ENCODE measurements at places on chromosomes 6 and 20.
A peak's percentile ranks its signal among the peaks of the same experiment; 100 is the strongest.

GRCh38 chr6:64146094-64146493 lies 510.5 kb downstream of the PHF3 start:
- no peak for DNase-seq

DNA sequence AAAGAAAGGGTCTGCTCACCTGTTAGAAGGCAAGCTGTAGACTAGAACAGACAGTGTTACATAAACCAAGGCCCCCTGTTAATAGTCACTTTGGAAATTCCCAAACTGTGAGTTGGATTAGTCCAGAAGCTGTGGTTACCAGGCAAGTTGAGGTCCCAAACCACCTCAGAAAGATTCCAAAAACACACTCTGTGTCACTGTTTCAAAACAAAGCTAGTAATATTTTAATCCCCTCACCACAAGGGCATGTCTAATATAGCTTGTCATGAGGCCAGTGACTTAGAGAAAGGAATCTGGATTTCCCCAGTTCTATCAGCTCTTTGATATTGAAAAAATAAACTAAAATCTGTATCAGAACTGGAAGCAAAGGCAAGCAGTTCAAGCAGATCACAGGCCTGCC lies 244.6 kb downstream of the HAO1 start:
- DNase-seq = no peak

- peak; percentile 5 for DNase-seq
Observed at GRCh38 chr20:50758469-50758868, 27.1 kb downstream of the PARD6B start.

DNA sequence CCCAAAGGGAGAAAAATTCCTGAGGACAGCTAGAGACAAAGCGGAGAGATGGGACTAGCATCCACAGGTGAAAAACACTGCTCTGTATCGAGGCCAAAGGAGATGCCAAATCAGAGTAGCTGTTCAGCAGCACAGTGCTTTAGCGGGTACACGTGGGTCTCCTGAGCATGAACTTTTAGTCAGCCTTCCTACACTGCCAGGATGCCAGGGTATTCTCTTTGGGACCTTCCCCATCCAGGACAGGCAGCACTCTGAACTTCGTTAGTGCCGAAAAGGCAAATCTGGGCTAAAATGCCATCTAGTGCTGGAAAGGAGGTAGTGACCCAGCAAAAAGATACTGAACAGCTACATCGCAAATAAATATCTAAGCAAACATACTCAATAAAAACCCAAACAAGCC lies 64.9 kb downstream of the C6orf58 start:
- no peak for DNase-seq

DNA sequence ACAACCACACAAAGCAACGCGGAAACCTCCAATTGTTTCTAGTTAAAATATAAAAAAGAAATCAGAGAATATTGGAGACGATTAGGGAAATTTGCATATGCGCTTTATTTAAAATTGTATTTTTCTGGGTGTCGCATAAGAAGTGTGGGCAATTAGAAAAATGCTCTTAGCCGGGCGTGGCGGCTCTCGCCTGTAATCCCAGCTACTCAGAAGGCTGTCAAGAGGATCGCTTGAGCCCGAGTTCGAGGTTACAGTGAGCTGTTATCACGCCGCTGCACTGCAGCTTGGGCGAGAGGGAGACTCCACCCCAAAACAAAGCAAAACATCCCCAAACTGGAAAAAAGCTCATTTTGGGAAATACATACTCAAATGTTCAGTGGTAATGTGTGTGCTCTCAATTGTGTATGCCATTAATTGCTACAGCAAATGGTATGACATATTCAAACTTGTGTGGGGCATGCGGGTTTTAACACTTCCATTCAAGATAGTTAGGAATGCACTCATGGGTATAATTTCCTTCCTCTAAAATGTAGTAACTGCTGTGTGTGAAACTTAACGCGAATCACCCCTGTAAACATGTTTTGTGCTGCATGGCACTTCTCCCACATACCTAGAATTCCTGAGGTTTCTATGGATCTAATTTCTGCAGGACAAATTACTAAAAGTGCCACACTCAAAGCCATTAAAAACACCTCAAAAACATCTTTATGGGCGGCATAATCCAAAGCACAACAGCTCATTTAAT lies 54.7 kb upstream of the HFE start:
- no peak for DNase-seq

- DNase-seq = no peak
Observed at GRCh38 chr6:135266675-135267074, 85.6 kb downstream of the MYB start.

DNA sequence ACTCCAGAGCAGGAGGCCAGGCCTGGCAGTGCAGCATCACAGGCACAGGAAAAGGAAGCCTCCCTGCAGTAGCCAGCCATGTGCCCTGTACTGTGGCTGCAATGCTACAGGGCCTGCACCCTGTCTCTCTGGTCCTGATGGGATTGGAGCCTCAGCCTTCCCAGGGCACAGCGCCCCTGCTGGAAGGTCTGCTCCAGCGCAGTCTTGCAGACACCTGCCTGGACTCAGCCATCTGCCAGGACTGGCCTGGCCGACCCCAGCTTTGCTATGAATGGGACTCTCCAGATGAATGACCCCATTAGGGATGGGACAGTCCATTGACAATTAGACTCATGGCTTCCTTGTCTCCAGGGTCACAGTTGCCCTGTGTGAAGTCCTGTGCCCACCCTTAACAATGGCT lies 251.6 kb downstream of the ERMARD start:
- no peak for DNase-seq

DNA sequence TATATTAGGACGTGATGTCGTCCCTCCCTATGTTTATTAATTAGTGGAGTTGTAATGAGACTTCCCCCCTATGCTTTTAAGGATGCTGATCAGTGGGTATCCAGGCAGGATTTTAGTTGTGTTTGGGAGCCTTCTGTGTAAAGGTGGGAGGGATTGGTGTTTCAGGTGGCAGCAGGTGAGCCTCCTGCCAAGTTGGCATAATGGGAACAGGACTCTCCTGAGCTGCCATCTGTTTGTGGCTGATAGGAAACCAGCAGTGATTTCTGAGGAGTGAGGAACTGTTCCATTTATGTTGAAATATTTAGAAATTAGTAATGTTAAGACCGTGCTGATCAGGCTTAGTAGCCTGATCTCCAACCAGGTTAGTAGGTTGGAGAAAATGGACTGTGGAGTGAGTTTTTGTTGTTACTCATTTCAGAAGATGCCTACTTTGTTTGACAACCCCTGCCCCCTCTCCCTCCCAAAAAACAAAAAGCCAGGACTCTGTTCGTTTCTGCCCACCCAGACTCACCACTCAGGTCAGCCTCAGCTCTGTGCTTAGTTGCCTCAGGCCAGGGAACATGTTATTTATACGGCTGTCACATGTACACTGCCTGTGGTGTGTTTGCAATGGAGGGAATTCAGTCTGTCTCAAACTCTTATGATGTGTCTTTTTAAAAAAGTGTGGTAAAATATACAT lies 55.4 kb upstream of the TULP4 start:
- DNase-seq = no peak

- no peak for DNase-seq
Observed at GRCh38 chr20:38175304-38176180, 10.5 kb upstream of the TGM2 start.

- DNase-seq = peak; percentile 50
Observed at GRCh38 chr6:133553652-133554051, 312.5 kb downstream of the EYA4 start.

DNA sequence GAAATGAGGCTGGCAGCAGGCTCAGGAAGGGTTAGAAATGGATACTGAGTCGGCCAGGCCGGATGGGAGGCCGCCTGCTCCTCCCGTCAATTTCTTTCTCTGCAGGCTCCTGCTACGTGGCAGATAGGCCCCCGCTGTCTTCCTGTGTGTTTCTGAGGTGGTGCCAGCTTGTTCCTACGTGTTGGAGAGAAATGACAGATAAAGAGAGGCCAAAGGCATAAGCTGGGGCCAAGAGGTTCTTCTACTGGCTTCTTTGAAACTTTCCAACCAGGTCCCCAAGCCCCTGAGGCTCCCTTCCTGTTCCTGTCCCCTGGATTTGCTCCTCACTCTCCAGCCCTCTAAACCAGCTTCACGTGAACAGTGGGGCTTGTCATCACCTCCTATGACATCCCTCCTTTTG lies 76.8 kb downstream of the TCP11 start:
- no peak for DNase-seq

DNA sequence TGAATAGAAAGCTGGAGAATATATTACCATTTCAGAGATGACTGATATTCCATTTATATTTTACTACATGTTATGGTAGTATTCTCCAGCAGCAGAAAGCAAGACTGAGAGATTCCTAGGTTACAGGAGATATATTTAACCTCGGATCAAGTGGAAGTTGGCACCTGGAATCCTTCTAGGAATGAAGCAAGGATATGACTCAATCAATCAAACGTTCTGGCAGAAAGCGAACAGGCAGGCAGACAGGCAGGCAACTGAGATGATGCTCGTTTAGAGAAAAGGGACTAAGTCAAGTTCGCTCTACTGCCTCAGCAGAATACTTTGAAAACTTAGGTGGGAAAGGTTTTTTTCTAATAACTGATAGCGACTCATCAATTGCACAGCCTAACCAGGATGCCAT lies 46.2 kb downstream of the PAK5 start:
- DNase-seq = no peak

DNA sequence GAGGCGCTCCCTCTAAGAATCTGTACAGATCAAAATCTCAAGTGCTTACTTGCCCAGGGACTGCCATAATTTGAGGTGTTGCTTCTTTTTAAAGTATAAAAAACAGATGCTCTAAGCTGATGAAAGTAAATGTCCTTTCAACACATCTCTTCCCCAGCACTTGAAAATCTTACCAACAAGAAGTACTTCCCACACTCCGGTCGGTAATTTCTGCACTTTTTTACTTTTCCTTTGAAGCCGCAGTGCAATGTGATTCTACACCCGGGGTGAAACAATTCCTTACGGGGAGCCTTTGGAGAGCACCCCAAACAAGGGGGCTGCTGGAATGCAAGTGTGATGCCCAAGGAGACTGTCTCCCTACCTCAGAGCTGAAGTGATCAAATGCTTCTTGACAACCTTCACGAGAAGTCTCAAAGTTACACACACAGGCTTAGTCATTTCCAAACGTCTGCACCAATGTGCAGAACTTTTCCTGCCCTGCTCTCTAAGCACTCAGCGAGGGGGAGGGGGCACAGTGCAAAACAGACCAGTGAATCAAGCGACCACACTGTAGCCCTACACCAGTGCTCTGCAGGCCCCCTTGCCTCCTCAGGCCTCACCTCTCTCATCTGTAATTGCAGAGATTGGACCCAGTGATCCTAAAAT lies 56.7 kb downstream of the ATXN1 start:
- no peak for DNase-seq

DNA sequence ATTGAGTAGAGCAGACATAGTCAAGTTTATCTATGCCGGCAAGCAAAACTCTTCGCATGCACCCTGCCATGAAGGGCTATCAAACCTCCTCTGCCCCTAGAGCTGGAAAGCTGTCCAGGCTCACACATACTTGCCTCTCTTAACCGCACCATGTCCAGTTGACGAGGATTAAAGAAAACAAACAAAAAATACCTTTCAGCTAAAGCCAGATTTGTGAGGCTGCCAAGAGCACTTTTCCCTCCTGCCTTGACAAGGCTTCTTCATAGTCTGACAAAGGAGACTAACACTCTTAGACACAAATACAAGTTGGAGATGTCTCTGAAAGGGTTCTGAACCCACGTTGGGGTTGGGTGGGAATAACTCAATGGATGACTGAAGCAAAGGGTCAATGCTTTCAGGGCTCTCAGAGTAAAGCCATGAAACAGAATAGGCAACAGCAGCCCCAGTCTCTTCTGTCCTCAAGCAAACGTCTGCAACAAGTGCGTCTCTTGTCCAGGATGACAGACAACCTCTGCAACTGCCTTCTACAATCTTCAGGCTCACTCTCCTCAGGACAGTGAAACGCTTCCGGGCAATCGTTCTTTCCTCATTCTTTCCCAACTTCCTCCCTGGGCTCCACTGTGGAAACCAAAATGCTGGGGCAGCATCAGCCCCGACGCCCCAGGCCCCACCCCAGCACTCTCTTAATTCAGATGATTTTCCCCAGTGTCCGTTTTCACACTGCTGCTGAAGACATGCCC lies 57.8 kb downstream of the AGPAT4 start:
- no peak for DNase-seq

DNA sequence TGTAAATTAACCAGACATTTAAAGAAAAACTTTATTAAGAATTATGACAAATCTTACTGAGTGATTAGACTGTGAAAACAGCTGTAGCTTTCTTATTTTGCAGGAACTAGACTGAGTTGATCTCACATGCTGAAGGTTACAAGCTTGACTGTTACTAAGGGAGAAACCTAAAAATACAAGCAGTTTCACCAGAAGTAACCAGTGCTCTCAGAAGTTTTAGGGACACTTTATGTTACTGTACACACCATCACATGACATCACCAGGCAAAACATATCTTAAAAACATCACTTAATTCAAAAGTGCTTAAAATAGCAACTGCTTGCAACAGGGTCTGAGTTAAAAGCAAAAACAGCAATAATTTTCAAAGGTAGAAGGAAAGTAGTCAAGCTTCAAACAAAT lies 5.4 kb downstream of the FBXO30 start:
- no peak for DNase-seq

DNA sequence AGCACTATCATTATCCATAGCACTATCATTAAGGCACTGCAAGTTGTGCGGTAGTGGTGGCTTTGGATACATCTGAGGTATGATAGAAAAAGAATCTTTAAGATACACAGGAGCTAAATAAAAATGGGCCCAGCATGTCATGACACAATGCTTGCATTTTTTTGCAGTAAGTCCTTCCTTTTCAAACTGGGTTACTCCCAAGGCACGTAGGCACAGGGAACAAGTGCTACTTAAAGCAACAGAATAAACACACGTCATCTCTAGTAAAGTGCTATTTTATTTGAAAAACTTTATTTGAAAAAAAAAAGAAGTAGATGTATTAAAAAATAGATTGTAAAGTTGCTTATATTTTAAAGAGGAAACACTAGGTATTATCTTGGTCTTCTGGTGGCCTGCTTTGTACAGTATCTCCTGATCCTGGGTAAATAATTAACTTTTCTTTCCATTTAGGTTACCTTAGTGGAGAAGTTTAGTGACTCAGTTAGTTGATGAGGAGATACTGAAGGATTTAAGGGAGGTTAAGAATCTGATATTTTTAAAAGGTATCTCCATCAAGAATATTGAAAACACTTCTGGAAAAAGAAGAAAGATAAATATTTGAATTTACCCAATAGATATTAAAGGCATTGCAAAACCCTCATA lies 129.6 kb downstream of the EDN1 start:
- DNase-seq = no peak

- DNase-seq = peak; percentile 11
Observed at GRCh38 chr6:156167016-156167624, 610.1 kb upstream of the ARID1B start.

- DNase-seq = peak; percentile 58
Observed at GRCh38 chr6:111605100-111605751, 452 bp downstream of the TRAF3IP2 start.

DNA sequence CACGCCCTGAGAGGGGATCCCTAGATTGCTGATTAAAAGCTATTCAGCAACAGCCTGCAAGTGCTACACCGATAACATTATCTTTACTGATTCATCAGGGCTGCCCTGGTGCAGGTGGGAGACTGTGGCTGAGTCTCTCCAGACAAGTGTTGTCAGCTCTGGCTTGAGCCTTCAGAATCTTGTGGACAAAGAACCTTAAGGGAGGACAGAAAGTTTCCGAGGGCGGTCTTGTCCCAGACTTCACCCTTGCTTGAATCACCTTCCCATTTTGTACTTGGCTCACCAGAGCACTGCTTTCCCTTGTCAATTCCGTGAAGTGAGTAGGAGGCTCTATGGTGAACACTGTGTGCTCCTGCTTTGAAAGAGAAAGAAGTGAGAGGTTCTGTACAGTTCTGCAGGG lies 88.6 kb upstream of the PCSK2 start:
- DNase-seq = no peak
